ENCODE measurements at places on chromosomes 5 and 9.

DNA sequence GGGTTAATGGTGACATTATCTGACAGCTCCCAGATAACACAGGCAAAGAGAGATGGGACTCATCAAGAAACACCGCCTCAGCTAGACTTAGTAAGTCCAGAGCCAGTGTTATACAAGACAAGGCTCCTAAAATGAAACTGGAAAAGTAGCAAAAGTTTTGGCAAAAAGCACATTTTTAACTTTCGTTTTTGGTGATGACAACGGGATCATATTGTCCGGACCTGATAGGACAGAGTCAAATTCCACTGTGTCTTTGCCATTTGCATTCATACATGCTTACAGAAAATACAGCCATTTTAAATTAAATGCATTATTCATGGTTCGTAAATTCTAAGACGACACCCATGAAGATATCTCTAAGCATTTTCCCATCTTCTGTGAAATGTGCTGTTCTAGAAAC, 152.1 kb downstream of the CRB2 start:
- DNase-seq, result no peak

DNA sequence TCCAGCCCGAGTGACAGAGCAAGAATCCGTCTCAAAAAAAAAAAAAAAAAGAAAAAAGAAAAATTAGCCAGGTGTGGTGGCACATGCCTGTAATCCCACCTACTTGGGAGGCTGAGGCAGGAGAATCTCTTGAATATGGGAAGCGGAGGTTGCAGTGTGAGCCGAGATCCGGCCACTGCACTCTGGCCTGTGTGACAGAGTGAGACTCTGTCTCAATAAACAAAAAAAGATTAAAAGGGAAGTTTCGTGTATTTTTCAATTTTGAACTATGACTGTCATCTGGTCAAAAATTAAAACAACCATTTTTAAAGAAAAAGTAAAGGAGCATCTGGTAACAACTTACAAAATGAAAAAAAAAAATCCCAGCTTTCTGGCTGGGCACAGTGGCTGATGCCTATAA, 36.3 kb upstream of the PLIN2 start:
- DNase-seq, result no peak

DNA sequence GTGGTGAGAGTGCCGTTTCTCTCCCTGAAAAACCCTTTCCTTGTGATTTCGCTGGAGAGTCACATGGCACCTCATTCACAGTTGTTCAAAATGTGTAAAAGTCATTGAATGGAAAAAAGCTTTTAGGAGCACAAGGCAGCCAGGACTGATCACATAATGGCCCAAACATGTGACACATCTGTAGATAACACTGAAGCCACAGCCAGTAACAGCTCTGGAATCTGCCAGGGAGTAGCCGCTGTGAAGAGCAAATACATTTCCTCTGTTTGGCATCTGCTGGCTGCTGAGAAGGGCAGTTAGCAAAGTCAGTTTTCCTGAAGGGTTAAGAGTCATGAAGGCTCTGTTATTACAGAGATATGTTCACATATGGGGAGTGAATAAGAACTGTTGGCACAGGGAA, 271.8 kb downstream of the NNT start:
- DNase-seq, result peak; percentile 9

DNA sequence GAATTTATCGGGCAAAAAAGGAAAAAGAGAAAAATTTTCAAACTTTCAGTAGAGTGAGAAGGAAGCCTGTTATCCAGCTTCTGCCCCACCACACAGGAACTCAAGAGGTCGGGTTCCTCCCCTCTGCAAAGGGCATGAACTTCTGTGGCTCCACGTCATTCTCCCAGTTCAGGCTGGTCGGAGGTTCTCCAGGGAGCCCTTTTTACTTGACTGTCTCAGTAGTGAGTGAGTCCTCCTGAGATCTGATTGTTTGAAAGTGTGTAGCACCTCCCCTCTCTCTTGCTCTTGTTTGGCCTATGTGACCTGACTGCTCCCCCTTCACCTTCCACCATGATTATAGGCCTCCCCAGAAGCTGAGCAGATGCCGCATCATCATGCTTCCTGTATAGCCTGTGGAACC, 9.7 kb downstream of the SPINK1 start:
- no peak for DNase-seq

GRCh38 chr5:71882826-71883741, 164.0 kb downstream of the CARTPT start:
- no peak for DNase-seq

DNA sequence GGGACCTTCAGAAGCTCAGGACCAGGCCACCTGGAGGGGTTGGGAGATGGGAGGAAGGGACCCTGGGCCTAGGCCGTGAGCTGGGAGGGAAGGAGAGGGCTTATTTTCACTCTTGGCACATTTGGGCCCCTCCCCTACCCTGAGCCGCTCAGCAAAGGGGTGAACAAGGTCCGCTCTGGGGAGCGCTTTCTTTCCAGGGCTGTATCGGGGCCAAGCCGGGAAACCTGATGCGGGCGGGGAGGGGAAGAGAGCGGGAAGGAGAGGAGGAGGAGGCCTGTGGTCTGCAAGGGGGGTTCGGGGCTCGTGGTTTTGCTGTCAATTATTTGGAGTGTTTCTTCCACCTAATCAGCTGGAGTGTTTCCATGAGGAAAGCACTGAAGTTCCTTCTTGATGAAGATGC, 62.7 kb upstream of the RXRA start:
- DNase-seq, result no peak

GRCh38 chr5:83443534-83443933, 28.0 kb upstream of the VCAN start:
- no peak for DNase-seq

DNA sequence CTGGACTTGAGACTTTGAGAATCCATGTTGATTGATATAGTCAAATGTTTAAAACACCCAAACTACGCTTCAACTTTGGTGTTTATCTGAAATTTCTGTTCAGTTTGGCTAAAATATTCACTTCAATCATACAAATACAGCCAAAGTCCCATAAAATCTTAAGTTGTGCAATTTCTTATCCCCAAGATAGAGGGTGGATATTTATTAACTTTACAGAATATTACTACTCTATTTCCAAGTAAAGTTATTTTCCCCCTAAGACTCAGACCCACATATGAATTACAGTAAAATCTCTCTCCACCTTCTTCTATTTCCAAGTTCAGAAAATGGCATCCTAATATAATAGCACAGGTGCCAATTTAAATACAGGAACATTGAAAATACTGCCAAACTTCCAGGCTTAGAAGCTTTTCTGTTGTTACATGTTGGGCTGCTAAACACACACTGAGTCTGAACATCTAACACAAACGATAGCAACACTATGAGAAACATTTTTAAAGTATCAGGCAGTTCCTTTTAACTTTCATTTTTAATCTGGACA, 290.3 kb downstream of the EBF1 start:
- DNase-seq, result no peak

DNA sequence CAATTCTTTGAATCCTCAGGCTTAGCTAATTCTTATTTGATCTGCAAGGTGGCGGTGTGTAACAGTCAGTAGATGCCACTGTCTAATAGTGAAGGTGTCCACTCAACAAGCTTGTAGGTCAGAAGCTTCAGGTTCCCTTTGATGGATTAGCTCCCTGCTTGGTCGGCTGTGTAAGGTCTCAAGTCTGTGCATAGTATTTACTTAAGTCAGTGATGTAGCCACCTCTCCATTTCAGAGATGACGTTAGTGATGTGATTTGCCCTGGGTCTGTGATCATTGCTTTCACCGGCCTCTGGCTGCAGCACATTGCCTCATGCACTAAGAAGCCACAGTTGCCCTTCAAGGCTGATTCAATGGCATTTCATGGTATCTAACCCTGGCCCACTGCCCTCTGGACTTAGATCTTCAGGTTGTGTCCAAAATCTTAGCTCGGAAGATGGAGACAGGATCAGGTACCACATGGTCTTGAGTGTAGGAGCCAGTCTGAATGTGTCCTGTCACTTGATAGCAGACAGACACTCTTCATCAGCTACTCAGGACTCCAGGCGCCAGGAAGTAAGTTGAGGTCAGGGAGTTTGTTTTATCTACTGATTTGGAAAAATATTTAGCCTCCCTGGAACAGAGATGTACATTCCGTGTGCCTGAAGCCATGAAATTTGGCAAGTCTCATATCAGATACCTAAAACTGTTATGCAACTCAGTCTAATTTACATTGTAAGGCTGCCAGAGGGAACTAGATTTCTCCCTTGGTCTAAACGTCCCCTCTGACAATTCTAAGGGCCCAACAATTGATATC, 42.9 kb downstream of the SUB1 start:
- no peak for DNase-seq

DNA sequence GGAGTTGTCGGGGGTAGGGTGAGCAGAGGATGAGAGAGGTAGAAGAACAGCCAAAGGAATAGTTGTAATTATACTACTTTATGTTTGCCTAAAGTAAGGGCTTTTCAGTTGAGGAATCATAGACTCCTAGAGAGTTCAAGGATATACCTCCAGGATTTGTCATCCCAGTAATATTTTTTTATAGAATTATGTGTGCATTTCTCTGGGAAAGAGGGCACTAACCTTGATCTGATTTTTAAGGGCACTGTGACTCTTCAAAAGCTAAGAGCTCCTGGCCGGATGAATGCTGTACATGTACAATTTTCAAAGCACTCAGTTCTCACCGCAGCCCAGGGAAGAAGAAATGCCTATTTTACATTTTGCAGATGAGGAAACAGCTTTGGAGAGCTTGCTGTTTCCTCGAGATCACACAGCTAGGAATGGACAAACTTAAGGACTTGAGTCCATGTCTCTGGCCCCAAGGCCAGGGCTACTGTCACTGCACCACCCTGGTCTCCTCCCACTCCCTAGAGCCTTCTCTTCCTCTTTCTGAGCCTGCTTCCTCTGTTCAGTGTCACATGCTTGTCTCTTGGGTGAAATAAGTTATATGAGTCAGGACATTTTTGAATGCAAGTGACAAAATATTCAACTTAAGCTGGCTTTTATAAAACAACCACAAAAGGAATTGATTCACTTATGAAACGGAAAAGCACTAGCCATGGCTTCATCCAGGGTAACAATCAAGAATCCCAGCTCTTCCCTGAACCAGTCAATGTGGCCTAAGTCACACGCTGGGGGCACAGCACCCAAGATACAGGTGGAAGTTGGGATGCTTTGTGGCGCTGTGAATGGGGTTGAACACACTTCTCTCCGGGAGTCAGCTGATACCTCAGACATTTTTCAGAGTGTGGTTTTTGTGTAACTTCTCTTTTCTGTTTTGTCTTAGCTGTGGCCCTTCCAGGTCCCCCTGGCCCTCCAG, 45.7 kb upstream of the TGFBR1 start:
- DNase-seq, result no peak

- no peak for DNase-seq
Observed at GRCh38 chr5:84374568-84374967, 10.1 kb downstream of the EDIL3 start.

DNA sequence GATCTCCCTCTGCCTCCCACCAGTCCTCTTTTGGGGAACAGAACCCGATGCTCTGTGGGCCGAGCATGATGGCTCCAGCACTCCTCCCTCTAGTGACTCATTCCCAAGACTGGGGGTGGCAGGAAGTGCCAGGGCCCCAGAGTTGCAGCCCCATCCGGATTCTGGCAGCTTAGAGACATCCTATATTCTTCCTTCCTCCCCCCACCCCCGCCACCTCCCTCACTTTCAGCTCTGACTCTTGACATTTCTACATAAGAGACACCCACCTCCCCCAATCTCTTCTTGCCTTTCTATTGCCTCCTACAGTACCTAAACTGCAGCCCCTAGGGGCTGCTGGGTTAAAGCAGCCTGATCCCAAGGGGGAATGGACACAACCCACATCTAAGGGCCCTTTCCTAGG, 47.1 kb upstream of the MATR3 start:
- no peak for DNase-seq

DNA sequence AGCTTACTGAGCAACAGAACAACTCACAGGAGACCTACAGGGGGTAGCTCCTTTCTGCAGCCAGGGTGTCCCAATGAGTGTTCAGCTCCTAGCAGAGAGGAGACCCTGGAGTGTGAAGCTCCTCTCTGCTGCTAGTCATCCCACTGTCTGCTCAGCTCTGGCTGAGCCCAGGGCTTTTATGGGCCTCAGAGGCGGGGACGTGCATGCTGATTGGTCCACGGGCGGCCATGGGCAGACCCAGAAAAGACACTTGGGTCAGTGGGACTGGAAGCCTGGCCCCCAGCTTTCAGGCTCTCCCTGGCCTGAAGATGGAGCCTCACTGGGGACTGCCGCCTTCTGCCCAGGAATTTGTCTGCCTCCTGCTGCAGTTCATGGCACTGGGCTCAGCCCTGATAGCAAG, 40.6 kb downstream of the TSPAN17 start:
- DNase-seq, result no peak

DNA sequence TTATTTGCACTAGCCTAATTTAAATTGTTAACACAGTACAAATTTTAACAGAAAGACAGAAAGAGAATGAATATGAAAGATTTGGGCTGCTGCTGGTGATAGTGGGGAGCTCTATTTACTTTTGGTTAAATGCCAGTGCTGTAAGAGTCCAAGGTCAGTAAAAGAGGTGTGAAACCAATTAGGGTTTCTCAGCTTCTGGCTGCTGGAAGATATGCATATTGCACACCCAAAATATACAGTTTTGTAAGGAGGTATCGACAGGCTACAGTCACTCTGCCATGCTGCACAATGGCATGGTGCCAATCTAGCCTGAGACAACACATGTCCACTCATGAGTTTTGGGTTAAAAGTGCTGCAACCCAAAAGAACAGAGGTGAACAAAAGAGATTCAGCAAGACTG, 79.3 kb downstream of the PPP2R2B start:
- no peak for DNase-seq

- DNase-seq, result no peak
Observed at GRCh38 chr9:137493364-137494103, 34.4 kb upstream of the NSMF start.

GRCh38 chr9:35105126-35105525, 2.2 kb upstream of the STOML2 start:
- no peak for DNase-seq

DNA sequence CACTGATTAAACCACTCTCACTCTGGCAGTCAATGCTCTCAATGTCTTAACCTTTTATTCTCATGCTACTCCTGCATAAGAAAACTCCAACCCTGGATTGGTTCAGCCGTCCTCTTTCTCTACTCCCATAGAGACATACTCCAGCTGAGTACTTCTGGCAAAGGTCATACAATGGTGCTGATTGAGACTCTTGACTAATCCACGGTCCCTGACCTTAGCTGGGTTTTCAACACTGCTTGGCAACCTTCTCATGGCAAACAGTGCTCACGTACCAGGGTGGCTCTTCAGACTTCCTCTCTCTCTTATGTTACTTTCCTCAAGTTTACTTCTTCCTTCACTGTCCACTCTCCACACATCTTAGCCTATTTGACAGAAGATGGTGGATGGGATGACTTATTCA, 347.6 kb downstream of the RAB3C start:
- no peak for DNase-seq

DNA sequence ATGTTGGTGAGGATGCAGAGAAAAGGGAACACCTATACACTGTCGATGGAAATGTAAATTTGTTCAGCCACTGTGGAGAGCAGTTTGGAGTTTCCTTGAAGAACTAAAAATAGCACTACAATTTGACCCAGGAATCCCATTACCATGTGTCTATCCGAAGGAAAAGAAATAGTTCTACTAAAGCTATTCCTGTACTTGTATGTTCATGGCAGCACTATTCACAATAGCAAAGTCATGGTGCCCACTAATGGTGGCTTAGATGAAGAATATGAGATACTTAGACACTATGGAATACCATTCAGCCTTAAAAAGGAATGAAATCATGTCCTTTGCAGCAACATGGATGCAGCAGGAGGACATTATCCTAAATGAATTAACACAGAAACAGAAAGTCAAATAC, 50.2 kb upstream of the CAST start:
- no peak for DNase-seq
